ENCODE measurements at places on chromosomes 2 and 18. TPM values are rescaled to one million over a fixed set of nuclear protein-coding genes. Genes with fewer than 3 reads are reported as not detected.

CNTNAP5 gene
- total RNA-seq = not detected

KIF1A gene
- total RNA-seq = 3.1 TPM

GPR75 gene
- 5.6 TPM for total RNA-seq

ALK gene
- not detected for total RNA-seq

SALL3 gene
- total RNA-seq = not detected

ZNF2 gene
- total RNA-seq = 4.1 TPM

- DNase-seq = no peak
Measured at GRCh38 chr2:111688482-111688881, 195.5 kb downstream of the ANAPC1 start.

GRCh38 chr2:219538504-219538951 is 5.1 kb downstream of the CHPF start:
- DNase-seq = no peak

GRCh38 chr18:9779630-9780029 is 71.5 kb downstream of the RAB31 start:
- peak; percentile 49 for DNase-seq

GRCh38 chr2:115248066-115248465 is 805.6 kb downstream of the DPP10 start:
- DNase-seq = no peak

DNA sequence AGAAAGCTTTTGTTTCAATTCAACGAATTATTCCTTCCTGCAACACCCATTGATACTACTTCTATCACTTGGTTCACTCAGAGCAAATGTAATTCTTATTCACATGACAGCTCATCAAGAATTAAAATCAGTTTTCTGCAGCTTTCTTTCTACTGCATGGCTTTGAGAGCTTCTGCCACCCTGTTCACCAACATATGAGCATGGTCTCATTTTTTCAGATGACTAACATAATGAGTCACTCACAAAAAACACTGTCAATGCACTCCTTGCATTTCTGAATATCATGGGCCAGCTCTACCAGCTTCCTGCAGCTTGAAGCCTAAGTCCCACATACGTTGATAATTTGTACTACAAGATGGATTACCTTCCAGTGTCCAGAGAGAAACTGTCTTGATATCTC is 342.9 kb downstream of the LRATD1 start:
- no peak for DNase-seq

All from transverse colon (tissue), 4 donors.